ENCODE measurements at places on chromosomes 2 and 18.

DNA sequence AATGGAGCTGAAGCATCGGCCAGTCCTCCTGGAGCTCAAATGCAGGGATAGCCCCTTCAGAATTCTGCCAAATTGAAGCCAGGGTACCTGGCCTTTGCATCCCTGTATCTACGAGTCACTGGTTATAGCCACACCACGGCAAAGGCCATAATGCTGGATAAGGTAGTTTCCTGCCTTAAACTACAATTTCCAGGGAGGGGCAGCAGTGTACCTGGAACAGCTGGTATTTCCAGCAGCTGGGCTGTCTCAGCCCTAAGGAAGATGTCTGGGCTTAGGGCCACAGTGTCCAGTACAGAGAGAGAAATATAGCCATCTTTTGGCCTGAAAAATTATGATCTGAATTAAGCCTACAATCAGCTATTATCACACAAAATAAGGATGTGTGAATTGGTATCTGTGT, 180.3 kb downstream of the GCA start:
- DNase-seq, result no peak

- DNase-seq, result no peak
These were observed 119.8 kb downstream of the LRATD1 start for GRCh38 chr2:14752295-14752694.

GRCh38 chr2:32976409-32977063, 29.8 kb downstream of the LTBP1 start:
- DNase-seq, result no peak

- DNase-seq, result no peak
These were observed 75.8 kb downstream of the ACTR3 start for GRCh38 chr2:113965644-113966043.
